ENCODE measurements at places on chromosomes 4 and X.

- DNase-seq: no peak
These were observed 121.7 kb upstream of the HAND2 start for GRCh38 chr4:173651651-173652282.

DNA sequence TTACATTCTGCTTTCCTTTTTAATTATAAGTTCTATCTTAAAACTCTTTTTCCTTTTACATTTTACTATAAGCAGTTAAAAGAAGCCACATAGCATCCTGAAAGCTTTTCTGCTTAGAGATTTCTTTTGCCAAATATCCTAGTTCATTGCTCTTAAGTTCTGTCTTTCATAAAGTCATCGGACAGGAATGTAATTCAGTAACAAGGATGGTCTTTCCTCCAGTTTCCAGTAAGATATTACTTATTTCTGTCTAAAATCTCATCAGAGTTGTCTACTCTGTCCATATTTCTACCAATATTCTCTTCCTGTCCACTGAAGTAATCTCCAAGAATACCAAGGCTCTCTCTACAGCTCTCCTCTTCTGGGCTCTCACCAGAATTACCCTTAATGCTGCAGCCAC is 37.5 kb upstream of the ADH1C start:
- no peak for DNase-seq

GRCh38 chr4:117640836-117641235 is 393.4 kb upstream of the NDST3 start:
- DNase-seq: no peak

DNA sequence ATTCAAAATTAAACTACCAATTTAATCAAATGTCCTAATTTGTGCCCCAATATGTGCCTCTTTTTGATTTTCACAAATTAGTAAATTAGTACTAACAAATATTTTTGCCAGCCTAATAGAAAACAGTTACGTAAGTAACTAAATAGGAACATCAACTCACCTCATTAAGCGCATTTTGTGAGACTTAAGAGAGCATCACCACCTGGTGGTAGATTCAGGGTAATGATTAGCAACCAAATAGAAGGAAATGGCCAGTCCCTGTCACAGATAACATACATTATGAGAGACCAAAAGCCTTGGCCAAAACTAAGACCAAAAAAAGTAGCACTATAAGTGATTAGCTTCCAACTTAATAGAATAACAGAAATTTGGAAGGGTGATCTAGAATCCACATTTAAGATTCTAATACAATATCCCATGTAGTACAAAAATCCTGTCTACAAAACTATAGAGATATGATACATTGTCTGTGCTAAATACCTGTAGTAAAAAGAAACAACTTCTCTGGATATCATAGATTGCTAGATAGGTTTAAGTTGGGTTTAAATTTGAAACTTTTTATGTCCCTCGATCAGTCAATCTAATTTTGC is 46.7 kb downstream of the C4orf46 start:
- DNase-seq: no peak

DNA sequence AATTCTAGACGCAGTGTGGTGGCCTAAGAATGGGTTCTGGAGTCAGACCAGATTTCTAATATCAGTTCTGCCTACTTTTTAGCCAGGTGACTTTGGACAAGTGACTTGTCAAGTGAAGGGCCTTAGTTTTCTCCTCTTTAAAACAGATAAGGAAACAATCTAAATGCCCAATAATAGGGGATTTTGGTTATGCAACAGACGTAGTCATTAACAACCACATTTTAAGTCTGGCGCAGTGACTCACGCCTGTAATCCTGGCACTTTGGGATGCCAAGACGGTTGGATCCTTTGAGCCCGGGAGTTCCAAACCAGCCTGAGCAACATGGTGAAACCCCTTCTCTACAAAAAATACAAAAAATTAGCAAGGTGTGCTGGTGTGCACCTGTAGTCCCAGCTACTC is 2.1 kb upstream of the ZMYM3 start:
- no peak for DNase-seq

- no peak for DNase-seq
These were observed 34.7 kb downstream of the RBPJ start for GRCh38 chr4:26355392-26356052.

DNA sequence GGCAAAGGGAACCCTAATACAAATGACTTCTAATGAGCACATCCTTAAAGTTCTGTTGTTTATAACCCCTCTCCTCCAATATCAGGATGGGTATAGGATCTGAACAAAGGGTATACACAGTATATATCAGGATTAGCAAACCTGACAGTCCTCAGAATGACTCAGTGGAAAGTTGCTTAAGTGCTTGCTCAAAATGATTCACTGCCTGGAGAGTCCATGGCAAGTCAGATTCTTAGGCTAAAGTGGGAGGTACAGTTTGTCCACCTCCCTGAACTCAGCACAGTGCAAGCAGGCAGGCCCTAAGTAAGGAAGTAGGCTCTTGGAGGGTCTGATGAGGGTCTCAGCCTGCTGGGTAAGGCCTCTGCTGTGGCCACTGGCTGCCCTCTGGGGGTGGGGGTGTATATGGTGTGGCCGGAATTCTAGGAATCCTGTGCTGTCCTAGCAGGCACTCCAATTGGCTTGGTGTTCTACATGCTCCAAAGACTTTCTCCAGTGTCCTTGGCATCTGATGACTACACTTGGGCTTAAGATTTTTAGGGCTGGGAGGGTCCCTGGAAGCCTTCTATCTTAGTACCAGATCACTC is 54.3 kb downstream of the CHRDL1 start:
- no peak for DNase-seq

GRCh38 chrX:112512509-112512908 is 167.2 kb downstream of the LHFPL1 start:
- DNase-seq: no peak

- no peak for DNase-seq
These were observed 270.1 kb downstream of the TMA16 start for GRCh38 chr4:163764569-163764968.

GRCh38 chr4:8167815-8168214 is 9.2 kb upstream of the ABLIM2 start:
- DNase-seq: no peak

- no peak for DNase-seq
These were observed 78.6 kb upstream of the FAM9A start for GRCh38 chrX:8879750-8880149.

DNA sequence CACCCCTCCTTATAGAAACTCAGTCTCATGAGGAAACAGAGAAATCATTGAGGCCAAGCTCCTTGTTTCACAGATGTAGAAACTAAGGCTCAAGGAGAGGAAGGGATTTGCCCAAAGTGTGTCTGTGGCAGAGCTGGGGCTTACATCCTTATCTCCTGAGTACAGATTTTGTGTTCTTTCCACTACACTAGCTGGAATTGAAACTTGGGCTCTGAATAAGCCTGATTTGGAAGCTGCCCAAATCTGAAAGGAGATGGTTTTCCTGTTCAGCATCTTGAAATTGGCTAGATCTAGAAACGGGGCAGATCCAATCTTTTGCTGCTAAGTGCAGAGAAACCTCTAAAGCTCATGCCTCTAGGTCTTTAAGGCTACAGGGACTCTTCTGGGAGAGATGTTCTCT is 24.3 kb downstream of the AWAT2 start:
- no peak for DNase-seq

GRCh38 chr4:67750691-67751090 is 3.5 kb downstream of the GNRHR start:
- no peak for DNase-seq

GRCh38 chr4:54661686-54662085 is 3.9 kb downstream of the KIT start:
- DNase-seq: no peak

DNA sequence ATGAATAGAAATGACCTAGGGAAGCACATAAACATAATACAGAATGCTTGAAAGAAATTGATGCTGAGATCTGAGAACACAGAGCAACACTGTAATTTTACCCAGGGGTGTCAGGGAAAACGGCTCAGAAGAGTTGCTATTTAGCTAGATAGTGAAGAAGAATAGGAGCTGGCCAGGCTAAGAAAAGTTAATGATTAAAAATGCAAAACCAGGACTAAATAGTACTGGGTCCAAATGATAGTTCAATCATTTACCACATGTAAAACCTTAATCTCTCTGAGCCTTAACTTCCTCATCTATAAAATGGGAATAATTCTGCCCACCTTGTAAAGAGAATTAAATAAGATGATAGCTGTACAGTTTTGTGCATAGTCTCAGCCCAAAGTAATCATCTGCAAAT is 97.1 kb downstream of the PARM1 start:
- DNase-seq: no peak

DNA sequence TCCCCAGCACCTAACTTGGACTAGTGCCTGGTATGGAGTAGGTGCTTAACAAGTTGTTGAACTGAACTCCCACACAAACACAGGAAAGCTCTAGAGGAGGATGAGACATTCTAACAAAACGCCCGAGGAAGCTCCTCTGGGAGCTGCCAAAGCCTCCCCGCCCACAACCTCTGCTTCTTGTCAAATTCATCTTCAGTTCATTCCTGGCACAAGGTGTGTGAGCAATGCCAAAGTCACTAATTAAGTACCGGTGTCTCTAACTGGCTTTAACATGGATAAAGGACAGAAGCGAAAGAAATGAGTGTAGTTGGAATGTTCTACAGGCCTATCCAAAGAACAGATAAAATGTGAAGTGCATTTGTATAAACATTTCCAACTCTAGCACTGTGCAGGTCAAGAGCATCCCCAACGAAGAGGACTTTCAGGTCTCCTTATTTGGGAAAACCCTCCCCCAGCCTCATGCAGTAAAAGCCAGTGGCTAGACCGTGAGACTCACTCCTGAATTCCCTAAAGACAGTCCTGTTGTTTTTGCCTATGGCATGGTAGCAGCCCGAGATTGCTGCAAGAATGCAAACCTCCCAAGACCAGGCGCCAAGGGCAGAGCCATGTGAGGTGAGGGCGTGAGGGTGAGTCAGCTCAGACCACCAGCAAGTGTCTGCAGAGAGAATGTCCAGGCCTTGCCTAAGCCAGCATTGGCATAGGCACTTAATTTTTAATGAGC is 72.2 kb upstream of the KLF3 start:
- no peak for DNase-seq

- DNase-seq: no peak
These were observed 96.1 kb downstream of the ARHGAP24 start for GRCh38 chr4:85571008-85571407.

- no peak for DNase-seq
These were observed 28.9 kb downstream of the CPLX1 start for GRCh38 chr4:797066-797465.

GRCh38 chr4:83139514-83140156 is 25.1 kb upstream of the PLAC8 start:
- DNase-seq: no peak

DNA sequence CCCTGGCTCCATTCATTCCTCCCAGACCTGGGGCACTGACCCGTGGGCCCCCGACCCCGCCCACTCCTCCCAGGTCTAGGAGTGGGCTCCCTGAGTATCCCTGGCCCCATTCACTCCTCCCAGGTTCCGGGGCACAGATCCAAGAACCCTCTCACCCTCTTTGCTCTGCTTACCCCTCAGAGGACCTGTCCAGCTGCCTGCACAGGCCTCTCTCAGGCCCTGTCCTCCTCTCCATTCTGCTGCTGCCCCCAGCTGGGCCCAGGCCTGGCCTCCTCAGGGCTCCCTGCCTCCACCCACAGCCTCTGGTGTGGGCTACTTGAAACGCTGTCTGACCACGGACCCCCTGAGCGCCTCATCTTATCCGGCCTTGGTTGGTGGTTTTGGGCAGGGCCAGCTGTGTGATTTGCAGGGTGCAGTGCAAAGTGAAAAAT is 217.7 kb upstream of the PSAPL1 start:
- DNase-seq: no peak

- DNase-seq: no peak
These were observed 17.8 kb upstream of the CHIC2 start for GRCh38 chr4:54082168-54082567.

Measured in stimulated activated CD4-positive, alpha-beta T cell treated with anti-CD3 and anti-CD28 coated beads, TNF-alpha, amount 100 ng/mL, for 1 hour (primary cell).